ENCODE measurements at places on chromosomes 2 and 18.

GRCh38 chr2:81576713-81577112 is 1272.2 kb upstream of the LRRTM1 start:
- no peak for DNase-seq

- DNase-seq = no peak
These were observed 47.6 kb downstream of the PLB1 start for GRCh38 chr2:28543316-28544035.

GRCh38 chr2:46667945-46668344 is 188.6 kb downstream of the TMEM247 start:
- DNase-seq = no peak

DNA sequence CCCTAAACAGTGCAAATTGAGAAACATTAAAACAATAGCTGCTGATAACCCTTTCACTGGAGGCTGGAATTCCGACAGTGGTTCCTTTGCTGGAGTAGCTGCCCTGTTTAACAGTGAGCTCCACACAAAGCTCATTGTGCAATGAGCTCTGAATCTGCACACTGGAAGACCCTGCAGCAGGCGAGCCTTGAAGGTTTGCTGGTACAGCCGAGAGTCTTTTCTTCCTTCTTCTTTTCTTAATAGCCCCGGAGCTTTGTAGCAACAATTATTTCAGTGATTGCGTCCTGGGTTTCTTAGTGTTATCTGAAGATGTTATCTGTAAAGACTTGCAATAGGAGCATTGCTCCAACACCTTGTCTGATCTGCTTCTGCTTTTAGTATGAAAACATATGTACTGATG is 50.8 kb upstream of the CXCR4 start:
- no peak for DNase-seq

DNA sequence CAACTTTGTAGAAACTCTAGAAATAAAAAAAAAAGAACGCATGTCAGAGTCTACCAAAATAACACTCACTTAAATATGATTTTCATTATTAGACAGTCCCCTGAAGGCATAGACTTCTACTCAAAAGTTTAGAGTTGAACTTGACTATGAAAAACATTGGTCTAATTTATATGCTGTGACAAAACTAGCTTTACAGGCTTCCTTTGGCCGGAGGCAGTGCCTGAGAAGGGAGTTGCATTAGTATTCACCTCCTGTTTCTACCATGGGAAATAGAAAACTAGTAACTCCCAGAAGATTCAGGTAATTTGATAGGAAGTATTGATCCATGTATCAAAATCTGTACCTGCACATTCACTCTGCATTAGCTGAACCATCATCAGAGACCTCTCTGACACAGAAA is 163.4 kb upstream of the NOSTRIN start:
- no peak for DNase-seq

- no peak for DNase-seq
These were observed 429.5 kb downstream of the STK39 start for GRCh38 chr2:167817908-167818307.

- DNase-seq = no peak
These were observed 201.2 kb downstream of the NBAS start for GRCh38 chr2:15359716-15360531.

- no peak for DNase-seq
These were observed 1265.7 kb upstream of the CHAC2 start for GRCh38 chr2:52501715-52502475.

- DNase-seq = no peak
These were observed 194.7 kb downstream of the LTBP1 start for GRCh38 chr2:33141476-33141875.

- DNase-seq = no peak
These were observed 8.9 kb upstream of the SKOR2 start for GRCh38 chr18:47260120-47260923.

DNA sequence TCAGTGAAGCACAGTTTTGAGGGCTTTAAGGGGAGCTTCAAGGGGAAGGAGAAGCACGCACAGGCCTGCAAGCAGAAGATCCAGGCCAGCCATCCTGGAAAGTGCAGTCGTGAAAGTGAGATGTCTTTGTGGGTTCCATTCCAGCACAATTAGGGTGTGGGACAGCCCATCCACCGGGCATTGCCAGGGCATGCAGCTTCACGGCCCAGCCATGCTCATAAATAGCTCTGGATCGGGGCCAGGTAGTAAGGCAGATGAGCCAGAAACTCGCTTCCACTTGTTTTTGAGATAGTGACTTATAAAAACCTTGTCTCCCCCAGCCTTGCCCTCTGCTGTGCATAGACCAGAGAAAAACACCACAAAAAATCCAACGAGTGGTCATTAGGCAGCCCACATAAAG is 21.0 kb downstream of the KDSR start:
- no peak for DNase-seq

DNA sequence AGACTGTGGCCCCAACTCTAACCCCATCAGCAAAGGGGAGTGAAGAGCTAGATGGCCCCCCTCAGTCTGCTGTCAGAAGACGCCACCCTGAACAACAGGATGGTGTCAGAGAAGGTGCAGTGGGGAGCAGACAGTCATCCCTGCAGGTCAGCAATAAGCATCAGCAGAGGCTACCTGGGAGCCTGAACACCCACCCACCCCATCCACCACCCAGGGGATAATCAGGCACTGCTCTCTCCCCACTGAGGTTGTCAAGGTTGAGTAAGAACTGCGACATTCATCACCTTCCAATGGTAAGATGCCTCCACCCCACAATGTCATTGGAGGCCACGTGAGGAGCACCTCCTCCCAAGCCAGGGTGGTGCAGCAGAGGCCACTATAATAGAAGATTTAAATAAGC is 8.5 kb upstream of the ID2 start:
- DNase-seq = no peak

DNA sequence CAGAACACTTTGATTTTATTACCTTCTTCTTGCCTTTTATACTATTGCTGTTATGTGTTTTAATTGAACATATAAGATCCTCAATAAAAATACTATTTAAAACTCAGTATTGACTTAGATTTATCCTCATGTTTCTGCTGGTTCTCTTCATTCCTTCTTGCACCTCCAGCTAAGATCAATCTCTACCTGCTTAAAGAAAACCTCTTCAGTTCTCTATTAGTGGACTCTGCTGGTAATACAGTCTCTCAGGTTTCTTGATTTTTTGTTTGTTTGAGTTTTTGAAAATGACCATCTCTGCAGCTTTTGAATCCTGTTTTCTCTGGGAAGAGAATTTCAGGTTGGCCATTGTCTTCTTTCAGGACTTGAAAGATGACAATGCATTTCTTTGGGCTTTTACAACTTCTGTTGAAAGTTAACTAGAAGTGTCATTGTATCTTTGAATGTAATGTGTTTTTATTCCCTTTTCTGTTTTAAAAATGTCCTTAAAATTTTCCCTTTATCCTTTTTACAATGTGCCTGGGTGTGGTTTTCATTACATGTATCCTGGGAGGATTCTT is 29.8 kb upstream of the TMEM131 start:
- DNase-seq = no peak

DNA sequence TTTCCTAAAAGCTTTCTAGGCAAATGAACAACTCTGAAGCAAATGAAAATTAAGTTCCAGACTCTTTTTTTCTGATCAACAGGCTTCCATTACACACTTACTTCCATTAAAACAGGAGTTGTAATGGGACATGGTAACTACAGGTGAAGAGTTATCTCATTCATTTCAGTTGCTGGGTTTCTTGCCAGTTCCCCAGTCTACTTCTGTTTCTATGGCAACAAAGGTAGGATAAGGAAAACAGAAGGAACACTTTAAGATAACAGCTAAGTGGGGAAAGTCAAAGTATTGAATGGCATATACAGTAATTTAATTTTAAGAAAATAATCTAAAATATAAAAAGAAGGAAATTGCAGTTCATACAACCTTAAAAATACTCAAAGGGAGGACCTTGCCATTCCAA is 25.1 kb downstream of the BAZ2B start:
- no peak for DNase-seq

GRCh38 chr2:86056590-86057331 is 48.9 kb downstream of the POLR1A start:
- DNase-seq = no peak

- no peak for DNase-seq
These were observed 83.3 kb downstream of the LIMS1 start for GRCh38 chr2:108617617-108618016.

GRCh38 chr18:73023975-73024374 is 156.2 kb upstream of the NETO1 start:
- DNase-seq = no peak

GRCh38 chr2:11663427-11663826 is 6.6 kb downstream of the NTSR2 start:
- no peak for DNase-seq

GRCh38 chr2:197358931-197359330 is 48.4 kb upstream of the ANKRD44 start:
- no peak for DNase-seq

DNA sequence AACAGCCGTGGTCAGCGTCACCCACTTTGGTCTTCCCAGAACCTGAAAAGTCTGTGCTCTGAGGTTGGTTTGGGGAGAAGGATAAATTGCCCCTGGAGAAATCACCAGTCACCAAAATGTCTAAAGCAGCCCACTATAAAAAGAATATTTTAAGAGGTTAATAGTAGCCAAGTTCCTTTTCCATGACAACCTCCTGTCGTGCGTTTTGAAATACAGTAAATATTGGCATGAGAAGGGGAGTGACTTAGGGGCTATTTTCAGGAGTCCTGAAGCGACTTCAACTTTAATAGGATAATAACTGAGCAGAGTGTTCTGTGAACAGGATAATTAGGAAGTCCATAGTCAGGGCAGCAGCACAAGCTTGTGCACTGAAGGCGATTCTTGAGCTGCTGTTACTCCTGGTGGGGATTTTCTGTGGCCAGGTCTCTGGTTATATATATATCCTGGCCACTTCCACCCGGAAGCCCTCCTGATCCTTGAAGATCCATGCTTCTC is 49.3 kb downstream of the RNF144A start:
- no peak for DNase-seq

GRCh38 chr18:4433717-4434116 is 21.4 kb downstream of the DLGAP1 start:
- no peak for DNase-seq

DNA sequence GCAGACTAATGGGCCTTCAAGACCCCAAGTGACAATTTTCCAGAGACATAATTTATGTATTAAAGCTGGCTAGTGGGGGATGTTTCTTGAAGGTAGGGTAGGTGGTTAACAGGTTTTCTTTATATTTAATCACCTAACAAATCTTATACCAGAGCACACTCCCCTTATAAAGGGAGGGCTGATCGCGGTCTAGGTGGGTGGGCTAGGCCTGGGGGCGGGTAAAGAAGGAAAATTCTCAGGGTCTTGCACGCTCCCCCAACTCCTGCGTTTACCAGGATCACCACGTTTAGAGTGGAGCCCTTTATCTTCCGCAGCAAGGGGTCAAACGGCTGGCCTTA is 19.9 kb upstream of the CXXC1 start:
- no peak for DNase-seq

DNA sequence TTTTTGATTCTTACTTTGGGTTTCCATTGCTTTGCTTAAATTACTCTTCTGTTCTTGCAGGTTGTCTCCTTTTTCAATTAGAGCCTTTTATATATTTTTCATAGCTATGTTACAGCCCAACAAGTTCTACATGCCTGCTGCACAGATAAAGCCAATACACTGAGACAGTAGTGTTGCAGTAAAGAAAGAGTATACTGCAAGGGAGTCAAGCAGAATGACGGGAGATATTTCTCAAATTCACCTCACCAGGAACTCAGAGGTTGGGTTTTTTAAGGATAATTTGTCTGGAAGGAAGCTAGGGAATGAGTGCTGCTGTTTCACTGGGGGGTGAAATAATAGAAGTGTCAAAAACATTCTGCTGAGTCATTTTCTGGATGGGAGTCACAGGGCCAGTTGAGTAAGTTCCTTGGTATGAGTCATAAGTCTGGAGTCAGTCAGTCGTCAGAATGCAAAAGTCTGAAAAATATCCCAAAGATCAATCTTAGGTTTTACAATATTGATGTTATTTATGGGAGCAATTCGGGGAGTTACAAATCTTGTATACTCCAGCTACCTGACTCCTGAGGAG is 193.0 kb upstream of the RGPD4 start:
- DNase-seq = no peak

DNA sequence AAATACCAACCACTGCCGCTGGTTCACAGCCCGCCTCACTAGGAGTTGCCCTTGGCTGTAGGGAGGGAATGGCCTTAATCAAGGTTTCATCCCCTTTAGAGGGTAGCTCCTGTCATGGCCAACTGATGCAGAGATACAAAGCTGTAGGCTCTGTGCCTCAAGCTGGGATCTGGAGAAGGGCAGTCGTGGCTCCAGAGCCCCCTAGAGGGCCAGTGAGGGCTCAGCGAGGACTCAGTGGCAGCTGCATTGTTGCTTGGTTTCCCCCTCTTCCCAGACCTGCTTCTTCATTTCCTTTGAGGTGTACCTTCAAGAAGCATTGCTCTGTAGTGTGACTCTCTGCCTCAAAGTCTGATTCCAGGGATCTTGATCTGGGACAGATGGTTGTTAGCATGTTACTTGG is 302.1 kb downstream of the LPIN1 start:
- no peak for DNase-seq

DNA sequence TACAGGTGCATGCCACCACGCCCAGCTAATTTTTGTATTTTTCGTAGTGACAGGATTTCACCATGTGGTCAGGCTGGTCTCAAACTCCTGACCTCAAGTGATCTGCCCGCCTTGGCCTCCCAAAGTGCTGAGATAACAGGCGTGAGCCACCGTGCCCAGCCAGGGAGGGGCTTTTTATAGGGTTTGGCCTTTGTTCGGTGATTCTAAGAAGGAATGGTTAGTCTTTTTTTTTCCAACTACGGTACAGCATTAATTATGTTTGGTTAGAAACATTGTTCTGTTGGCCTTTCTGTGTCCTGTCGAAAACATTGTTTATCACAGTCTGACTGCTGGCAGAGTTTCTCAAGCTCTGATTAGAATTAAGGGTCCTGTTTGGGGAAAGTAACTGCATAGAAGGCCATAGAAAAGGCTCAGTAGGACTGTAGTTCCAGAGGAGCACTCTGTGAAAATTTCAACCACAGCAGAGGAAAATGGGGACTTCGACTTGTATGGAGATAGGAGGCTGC is 19.3 kb upstream of the SMCHD1 start:
- DNase-seq = no peak

DNA sequence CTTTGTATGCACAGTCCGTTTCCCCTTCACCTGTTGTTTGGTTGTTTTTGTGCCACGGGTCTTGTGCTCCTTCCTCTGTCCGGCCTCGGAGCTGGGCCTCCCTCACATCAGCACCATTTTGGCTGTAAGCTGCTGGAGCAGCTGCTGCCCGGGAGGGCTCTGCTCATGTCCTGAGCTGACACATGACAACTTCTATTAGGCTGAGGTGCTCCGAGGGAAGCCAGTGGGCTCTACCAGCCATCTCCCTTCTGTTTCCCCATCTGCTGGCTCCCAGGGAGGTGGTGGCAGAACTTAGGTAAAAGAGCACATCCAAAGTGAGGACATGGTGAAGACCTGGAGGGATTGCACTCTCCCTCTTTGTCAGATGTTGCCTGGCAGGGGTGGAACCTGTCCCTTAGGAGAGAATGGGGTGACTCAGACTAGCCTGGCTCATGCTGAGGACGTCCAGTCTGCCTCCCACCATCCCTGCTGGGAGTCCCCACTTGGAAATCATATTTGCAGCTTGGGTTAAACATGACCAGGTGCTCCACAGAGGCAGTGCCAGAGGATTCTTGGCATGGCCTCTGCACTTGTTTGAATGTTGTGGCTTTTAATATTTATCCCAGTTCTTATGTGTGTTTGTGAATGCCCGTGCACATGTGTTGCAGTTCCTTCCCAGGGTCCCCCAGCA is 49.8 kb upstream of the TNP1 start:
- no peak for DNase-seq

Measured in activated CD4-positive, alpha-beta T cell treated with anti-CD3 and anti-CD28 coated beads for 24 hours (primary cell).